NCI-H187 treated with DMSO at 0.1 percent for 48 hours (cell line): ENCODE measurements at places on chromosomes 11 and 22.

DNA sequence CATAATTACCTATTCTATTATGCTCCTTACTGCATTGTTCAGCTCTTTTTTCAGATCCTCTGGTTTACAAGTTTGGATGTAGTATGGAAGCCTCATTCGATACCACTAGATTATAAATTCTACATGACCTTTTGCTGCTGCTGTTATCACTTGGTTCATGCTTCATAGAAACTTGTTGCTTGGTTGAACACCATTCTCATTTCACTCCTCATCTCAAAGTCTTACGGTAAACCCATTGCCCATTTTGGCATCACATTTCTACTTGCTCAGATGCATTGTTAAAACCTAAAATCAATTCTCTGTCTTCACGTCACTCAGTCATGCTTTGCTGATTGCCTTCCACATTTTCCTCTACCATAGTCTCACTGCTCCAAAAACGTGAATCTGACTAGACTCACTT lies 155.5 kb upstream of the DDI1 start:
- DNase-seq: no peak

DNA sequence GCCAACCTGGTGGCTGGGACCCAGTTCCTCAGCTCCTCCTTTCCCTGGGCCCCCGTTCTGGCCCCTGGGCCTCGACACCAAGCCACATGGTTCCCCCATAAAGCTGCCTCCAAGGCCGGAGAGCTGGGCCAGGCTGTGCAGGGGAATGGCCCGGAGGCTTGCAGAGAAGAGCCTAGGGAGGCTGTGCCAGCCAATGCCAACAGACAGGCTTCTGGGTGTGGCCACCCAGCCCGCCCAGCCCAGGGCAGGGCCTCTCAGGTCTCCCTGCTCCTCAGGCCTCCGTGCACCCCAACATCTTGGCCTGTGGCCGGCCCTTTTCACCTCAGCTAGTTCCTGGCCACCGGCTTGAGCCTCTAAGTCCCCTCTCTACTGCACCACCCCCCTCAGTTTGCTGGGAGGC lies 17.4 kb upstream of the FLRT1 start:
- DNase-seq: no peak

DNA sequence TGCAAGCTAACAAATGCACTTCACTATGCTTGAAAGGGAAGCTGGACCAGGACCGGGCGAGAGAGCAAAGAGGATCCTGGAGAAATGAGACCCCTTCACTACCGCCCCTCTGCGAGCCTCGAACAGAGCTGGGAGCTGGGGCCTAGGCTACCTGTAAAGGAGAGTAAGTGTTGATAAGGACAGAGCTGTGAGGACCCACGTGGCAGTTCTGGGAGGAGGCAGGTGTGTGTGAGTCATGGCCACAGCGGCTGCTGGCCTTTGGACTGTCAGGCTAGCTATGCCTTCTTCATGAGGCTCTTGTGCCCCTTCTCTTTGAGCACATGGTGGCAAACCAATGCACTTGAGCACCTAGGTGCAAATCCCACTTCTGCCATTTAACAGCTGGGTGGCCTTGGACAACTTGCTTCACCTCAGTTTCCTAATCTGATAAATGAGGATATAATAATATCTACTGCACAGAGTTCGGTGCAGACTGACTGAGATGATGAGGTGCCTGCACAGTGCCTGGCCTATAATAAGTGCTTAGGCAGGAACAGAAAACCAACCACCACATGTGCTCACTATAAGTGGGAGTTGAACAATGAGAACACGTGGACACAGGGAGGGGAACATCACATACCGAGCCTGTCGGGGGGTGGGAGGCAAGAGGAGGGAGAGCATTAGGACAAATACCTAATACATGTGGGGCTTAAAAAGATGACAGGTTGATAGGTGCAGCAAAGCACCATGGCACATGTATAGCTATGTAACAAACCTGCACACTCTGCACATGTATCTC lies 35.3 kb upstream of the KCNJ11 start:
- DNase-seq: no peak

- DNase-seq: no peak
Measured at GRCh38 chr11:46298699-46299433, 21.4 kb downstream of the CREB3L1 start.

DNA sequence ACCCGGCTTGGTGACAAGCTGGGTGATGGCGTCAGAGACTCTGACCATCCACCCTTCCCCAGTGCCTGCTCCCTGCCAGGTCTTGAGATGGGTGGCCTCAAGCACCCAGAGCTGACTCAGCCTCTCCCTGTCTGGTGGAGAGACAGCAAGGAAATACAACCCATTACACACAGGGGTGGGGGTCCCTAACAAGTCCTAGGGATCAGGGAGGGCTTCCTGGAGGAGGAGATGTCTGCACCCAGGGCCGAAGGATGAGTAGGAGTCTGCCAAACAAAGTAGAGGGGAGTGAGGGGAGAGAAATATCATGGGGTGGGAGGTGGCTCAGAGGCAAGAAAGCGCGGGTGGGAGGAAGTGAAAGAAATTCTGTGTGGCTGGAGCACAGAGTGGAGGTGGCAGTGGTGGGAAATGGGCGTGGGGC lies 6.8 kb downstream of the MAFF start:
- no peak for DNase-seq

- no peak for DNase-seq
Measured at GRCh38 chr22:44928136-44928463, 81.7 kb downstream of the PHF21B start.

DNA sequence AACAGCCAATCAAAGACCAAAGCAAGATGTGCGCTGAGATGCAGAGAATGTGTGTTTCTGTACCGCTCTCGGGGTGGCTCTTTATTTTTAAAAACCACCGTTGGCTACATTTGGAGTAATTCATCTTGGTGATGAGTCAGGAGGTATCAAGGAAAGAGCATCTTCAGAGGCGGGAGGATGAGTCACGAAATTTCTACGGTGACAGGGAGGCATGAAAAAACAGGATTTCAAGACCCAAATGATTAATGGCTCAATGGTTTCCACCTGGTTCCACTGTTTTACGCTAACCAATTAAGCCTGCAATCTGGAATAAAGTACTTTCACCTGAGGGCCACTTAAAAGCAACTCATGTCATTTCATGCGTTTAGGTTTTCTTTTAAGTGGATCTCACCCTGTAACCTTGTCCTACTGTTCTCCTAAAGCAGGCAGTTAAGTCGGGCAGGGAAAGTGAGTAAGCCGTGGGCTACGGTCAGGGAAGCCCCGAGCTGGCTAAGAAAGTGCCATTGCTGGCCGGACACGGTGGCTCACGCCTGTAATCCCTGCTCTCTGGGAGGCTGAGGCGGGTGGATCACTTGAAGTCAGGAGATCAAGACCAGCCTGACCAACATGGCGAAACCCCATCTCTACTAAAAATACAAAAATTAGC lies 74.6 kb downstream of the CELSR1 start:
- DNase-seq: peak; percentile 41

DNA sequence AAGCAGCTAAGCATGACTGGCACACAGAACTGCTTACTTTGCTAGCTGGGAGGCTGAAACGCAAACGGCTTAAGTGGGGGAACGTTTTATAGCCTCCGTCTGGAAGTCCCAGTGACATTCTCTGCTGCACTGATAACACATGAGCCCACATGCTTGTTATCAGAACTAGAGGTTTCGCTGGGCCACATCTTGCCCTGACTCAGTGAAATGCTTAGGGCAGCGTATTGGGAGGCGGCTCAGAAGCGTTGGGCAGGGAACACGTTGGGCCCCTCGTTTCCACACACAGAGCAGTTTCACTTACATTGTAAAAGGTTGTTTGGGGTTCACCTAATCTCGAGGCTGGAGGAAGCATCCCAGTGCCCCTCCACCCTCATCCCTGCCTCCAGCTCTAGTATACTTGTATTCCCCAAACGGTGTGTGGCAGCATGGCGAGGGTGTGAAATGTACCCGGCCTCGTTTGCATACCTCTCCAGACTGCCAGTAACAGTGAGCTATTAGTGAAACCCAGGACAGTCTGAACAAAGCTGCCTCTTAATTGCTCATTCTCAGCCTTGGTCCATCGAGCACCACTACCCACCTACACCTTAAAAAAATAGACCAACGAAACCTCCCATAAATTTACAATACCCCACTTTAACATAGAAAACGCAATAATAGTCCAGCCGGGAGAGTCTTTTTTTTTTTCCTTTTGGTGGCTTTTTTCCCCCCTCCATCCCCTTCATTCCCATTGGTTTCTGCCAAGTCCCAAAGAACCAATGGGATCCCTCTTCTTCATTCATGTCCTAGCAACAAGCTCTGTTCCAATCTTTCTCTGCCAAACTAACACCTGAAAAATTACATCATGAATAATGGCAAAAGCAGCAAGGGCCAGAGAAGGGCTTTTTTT lies 218.8 kb upstream of the SORL1-AS1 start:
- DNase-seq: no peak

- no peak for DNase-seq
Measured at GRCh38 chr11:765025-765801, 12.1 kb downstream of the GATD1 start.

DNA sequence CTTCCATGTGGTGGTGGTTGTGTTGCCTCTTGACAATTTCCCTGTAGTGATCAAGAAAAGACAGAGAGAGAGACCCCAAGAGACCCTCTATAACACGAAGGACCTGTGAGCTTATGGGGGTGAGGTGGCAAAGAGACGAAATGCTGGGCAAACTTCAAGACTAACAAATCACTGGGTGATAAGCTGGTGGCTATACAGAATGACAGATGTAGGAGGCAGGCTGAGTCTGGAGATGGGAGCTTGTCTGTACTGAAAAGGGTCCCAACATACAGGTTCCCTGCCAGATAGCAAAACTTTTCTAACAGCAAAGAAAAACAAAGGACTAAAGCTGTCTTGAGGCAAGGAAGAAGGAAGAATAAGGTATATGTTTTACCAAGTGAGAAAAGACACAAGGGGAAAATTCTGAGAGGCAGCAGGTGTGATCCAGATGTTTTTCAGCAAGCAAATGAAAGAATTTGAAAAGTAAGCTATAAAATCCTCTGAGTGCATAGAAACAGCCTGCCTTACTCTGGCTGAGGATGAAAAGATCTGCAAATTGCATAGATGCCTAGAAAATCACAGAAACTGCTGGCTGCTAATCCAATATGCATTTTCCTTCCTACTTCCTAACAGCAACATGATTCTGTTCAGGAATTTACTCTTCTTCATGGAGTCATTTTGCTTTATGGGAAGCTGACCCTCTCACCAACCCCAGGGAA lies 21.9 kb upstream of the LYVE1 start:
- DNase-seq: no peak

DNA sequence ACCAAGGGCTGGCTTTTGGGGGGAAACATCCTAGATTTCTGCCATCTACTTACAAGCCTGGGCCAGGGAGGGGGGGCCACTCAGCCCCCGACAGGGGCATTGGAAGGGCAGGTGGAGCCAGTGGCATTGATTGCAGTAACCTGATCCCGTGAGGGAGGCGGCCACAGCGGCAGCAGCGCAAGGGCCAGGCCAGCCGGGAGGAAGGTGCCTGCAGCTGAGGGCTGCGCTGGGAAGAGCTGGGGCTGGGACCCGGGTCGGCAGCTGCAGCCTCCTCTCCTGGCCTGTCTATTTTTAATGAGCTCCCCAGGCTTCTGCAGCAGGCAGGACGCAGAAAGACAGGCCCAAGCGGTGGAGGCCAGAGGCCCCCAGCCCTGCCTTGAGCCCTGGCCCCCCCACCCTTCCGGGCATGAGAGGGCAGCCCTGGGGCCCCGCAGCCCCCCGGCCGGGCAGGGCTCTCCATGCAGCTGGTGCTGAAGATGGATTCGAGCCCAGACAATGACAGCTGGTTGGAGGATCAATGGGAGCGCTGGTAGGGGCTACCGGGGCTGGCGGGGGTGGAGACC lies 10.6 kb downstream of the FREY1 start:
- DNase-seq: peak; percentile 83

DNA sequence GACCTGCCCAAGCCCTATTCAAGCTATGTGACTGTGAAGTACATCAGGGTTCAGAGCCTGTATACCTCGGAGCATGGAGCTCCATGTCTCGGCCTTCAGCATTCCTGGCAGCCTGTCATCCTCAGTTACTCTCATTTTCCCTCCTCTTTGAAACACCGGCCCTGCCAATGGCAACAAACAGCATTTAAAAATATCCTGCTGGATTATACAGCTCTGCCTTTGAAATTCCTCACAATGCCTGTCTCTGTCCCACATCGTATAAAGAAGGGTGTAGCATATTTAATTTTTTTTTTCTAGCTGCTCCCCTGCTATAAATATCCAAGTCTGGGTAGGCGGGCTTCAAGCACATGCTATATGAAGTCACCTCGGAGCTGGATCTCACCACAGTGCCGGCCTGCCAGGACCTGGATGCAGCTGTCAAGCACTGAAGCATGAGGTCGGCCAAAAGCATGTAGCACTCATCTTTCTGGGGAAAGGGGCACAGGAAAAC lies 11.8 kb downstream of the ABTB2 start:
- no peak for DNase-seq

- no peak for DNase-seq
Measured at GRCh38 chr22:33792832-33793231, 127.4 kb downstream of the LARGE1 start.

DNA sequence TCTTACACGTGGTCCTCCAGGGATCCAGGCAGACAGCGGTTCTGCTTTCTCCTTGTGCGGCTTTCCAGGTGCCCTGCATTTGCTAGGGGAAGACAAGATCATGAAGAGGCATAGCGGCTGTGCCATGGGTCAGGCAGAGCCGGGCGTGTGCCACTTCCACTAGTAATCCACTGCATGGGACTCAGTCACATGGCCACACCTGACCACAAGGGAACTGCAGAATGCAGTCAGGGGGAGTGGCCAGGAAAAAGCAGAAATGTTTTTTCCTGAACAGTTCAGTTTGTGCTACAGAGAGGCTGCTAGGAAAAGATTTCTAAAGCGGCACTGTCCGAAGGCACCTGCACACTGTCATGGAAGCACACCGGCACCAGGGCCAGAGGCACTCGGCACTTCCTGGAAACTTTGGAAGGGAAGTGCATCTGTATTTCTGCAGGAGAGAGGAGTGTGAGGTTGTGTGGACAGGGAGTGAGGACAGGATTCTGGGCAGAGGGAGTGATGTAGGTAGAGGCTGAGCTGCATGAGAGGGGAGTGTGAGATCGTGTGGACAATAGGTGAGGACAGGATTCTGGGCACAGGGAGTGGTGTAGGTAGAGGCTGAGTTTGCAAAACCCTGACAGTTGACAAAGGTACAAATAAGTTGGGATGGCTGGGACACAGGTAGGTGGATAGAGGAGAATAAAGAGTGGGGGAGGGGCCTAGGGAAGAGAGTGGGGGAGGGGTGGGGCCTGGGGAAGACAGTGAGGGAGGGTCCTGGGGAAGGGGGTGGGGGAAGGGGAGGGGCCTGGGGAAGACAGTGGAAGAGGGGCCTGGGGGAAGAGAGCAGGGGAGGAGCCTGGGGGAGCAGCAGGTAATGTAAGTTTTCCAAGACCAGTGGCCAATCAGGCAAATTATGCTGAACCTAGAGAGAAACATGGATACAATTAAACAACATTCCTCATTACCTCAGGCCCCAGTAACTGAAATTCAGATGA lies 1436.3 kb downstream of the TBC1D22A start:
- no peak for DNase-seq

GRCh38 chr11:26276798-26277424 lies 55.0 kb upstream of the ANO3 start:
- peak; percentile 48 for DNase-seq

- DNase-seq: no peak
Measured at GRCh38 chr11:60428517-60428916, 855 bp upstream of the MS4A5 start.

- no peak for DNase-seq
Measured at GRCh38 chr22:38315823-38316363, 1.3 kb downstream of the CSNK1E start.

DNA sequence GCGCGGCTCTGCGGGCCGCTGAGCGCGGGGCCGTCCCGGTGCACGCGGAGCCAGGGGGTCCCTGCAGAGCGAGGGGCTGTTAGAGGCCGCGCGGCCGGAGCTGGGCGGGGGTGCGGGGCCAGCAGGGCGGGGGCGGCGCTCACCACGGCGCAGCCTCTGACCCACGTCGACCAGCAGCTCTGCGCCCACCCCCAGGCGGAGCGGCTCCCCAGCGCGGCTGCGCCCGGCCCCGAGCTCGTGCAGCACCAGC lies 385 bp upstream of the SCO2 start:
- DNase-seq: no peak
